ENCODE measurements at places on chromosomes 4 and X.

- DNase-seq = no peak
Observed at GRCh38 chr4:175703956-175704600, 108.0 kb downstream of the GPM6A start.

- DNase-seq = no peak
Observed at GRCh38 chrX:56744996-56745395, 16.0 kb downstream of the NBDY start.

GRCh38 chr4:159410076-159410777 lies 307.3 kb downstream of the RAPGEF2 start:
- DNase-seq = no peak

GRCh38 chrX:38403834-38404233 lies 51.4 kb downstream of the OTC start:
- DNase-seq = no peak

GRCh38 chr4:5043579-5043978 lies 7.7 kb upstream of the STK32B start:
- DNase-seq = no peak

DNA sequence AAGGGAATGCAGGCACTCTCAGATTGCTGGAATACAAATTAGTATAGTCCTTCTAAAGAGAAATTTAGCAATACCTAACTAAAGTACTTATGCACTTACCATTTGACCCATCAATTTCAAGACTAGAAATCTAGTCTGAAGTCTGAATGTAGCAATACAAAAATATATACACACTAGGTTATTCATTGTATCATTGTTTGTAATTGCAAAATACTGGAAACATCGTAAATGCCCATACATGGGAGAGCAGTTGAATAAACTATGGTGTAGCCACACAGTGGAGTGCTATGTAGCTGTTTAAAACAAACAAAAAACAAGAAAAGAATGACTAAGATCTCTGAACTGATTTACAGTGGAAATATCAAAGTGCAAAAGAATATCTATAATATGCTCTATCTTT lies 346.4 kb downstream of the ZNF674 start:
- DNase-seq = no peak

GRCh38 chr4:181688872-181689271 lies 554.3 kb upstream of the TENM3 start:
- DNase-seq = no peak

DNA sequence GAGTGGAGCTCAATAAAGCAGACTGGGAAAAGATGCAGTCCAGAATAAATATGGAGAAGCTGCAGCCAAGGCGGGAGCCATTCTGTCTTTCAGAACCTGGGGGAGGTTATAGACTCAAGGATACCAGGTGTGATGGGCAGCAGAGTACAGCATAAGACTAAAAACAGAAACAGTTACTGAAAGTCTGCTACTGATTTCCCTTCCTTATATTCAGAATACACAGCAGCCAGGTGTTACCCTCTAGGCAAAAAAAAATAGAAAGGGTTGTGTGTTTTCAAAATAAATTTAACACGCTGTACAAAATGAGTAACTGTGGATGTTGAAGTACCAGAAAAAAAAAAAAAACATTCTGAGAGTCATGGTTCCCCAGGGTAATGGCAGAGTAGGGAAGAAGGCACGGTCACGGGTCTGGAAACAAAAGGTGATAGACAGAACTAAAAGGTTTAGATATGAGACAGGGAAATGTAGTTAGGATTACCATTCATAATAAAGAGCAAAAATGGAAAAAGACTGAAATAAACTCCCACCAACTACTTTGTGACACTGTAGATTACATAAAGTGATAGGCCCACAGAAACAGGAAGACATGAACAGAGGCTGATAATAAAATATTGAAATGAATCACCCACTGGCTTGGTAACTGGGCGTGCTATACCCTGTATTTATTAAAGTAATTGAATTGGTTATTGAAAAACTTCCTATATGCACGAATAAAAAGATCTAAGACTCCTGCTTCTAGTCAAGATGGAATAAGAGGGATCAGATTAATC lies 10.8 kb upstream of the HHIP start:
- DNase-seq = no peak

- DNase-seq = no peak
Observed at GRCh38 chr4:98203332-98204235, 57.6 kb upstream of the RAP1GDS1 start.

- no peak for DNase-seq
Observed at GRCh38 chr4:7160951-7161440, 31.3 kb upstream of the SORCS2 start.

GRCh38 chrX:103248553-103248952 lies 6.4 kb downstream of the TCEAL8 start:
- no peak for DNase-seq

GRCh38 chr4:87117051-87117731 lies 103.2 kb downstream of the KLHL8 start:
- no peak for DNase-seq

GRCh38 chrX:24377911-24378468 lies 17.6 kb downstream of the SUPT20HL1 start:
- no peak for DNase-seq

- no peak for DNase-seq
Observed at GRCh38 chr4:94525993-94526728, 74.4 kb downstream of the PDLIM5 start.

DNA sequence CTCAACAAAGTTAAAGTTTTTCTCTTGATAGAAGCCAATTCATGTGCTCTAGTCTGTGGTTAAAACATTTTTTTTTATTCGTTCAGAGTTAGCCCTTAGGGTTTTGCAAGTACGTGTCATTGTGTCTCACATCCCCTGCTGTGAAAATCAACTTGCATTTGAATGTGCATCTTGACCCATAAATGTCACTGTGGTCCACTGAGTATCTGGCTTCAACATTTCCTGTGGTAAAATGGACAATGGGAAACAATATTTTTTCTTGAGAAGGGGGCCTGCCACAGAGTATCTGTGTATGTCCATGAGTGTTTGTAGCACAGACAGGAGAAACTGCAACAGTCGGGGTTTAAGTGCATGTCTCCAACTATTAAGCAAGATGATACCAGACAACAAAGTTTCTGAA lies 554.8 kb upstream of the TENM3 start:
- DNase-seq = no peak

DNA sequence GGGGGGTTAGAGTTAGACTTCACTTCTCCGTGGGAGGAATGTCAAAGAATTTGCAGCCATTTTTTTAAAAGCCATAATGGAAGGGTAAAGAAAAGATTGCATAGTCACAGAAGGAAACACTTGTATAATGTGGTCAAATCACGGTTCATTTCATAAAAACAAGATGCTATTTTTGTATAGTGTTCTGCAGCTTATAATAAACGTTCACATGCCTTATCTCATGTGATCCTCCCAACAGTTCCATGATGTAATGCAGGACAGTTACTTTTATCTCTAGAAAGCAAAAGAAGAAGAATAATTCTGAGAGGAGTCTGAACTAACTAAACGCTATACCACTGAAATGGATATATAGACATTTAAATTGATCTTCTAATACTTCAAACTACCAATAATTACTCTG lies 71.3 kb upstream of the CAMK2D start:
- no peak for DNase-seq

- DNase-seq = no peak
Observed at GRCh38 chr4:47373174-47373573, 90.3 kb downstream of the COMMD8 start.

DNA sequence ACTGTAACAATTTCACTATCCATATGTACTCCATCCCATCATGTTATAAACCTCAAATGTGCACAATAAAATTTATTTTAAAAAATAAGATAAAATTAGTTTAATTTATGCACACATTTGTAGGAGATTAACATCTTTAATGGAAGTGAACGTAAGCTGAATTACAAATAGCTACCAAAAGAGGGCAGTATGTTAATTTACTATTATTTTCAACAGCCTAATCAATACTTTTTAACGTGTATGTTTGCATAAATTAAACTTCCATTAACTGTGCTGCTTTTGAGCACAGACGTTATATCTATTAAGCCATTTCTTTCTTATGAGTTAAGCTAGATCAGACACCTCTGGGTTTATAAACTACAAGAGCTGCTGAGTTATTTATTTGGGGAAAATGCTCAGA lies 56.5 kb upstream of the PHKA2 start:
- no peak for DNase-seq

DNA sequence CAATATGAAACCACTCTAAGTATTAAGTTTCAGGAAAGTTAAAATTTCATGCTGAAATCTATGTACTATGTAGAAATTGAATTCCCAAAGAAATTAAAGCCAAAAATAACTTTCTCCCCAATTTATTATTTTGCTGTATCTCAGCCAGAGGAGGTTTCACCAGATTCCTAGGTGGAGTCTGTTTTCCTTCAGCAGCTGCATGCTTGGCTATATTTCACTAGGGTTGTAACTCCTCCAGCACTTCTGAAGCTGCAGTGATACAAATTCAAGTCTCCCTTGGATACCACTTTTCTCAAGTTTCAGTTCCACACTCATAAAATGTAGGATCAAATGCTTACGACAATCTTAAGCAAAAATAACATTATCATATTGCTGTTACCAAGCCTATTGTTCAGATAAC lies 41.2 kb upstream of the ZC4H2 start:
- DNase-seq = no peak

GRCh38 chr4:78601013-78601412 lies 49.4 kb downstream of the ANXA3 start:
- no peak for DNase-seq

DNA sequence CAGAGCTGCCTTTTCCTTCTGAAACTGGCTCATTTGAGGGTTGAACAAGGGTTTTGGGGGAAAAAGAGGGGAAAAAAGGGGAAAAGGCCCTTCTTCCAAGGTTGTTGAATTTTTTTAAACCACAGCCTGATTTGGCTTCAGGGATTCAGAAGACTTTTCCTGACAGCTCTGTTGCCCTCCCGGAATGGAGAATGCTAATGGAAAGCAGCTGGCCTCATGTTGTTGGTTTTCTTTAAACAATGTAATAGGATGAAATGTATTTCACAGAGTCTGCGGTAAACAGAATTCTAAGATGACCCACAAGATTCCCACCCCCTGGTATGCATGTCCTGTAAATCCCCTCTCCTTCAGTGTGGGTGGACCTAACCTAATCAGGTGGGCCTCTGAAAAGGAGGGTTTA lies 3.3 kb upstream of the KIAA1210 start:
- no peak for DNase-seq

- DNase-seq = no peak
Observed at GRCh38 chr4:3307486-3307885, 14.7 kb downstream of the RGS12 start.

- DNase-seq = no peak
Observed at GRCh38 chrX:275476-275966, 5.7 kb upstream of the PLCXD1 start.

DNA sequence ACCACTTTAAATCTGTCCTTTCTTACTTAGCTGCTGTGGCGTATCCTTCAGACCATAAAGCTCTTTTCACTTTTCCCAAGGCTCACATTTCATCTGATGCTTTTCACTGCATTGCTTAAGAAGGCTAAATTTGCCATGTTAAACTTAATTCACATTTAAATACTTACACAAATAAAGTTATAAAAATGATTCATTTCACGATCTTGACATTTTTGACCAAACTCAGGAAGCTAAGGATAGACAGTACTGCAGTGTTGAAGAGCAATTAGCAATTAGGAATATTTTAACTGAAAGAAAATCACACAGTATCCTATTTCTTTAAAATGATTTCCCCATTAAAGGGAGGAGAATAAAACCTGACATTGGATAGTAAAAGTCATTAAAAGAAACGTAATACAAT lies 1038.6 kb downstream of the STPG2 start:
- DNase-seq = no peak

GRCh38 chr4:90495211-90495610 lies 368.0 kb downstream of the CCSER1 start:
- no peak for DNase-seq

GRCh38 chrX:8126648-8127047 lies 44.4 kb downstream of the VCX2 start:
- no peak for DNase-seq

DNA sequence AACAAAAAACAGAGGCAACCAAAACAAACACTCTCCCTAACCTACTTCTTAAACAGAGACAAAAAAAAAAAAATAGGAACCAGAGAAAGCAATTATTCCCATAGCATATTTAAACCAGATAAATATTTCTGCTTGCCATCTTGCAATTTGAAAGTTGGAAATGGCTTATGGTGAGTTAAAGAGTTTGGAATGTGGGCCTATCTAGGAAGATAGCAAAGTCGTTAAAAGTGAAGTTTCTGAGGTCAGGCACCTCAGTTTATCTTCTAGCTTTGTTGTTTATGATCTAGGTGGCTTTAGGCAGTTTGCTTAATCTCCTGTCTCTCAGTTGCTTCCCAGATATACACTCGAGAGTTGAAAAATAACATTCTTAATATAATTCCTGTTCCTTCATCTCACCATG lies 284.2 kb downstream of the KCNIP4 start:
- no peak for DNase-seq

DNA sequence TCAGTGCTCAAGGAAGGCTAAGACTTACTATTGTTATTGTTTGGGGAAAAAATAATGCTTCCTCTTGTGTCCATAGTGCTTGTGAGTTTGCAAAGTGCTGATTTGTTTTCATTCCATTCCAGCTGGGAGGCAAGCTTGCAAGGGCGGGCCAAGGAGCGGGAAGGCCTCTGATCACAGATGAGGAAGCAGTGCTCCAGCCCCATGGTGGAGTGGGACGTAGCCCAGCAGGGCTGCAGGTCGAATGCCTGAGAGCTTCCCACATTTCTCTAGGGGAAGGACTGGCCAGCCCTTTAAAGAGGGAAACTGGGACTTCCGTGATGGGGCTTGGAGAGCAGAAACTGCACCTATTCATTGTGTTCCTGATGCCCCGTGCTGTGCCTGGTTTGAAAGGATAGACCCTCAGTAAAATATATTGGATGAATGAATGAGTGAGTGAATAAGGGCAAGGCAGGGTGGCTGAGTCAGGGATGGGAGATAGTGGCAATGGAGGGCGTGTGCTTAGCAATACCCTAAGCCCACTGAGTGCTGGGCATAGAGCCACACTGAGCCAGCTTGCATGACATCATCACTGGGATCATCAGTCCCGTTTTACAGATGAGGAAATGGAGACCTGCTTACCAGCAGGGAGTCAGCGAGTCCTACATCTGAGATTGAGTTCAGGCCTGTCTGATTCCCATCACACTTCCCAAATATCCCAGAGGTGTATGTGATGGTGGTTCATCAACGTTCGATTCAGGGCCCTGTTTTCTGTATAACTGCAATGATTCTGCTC lies 17.9 kb upstream of the NSG1 start:
- DNase-seq = no peak

GRCh38 chr4:44629280-44629866 lies 22.1 kb downstream of the YIPF7 start:
- DNase-seq = peak; percentile 9

DNA sequence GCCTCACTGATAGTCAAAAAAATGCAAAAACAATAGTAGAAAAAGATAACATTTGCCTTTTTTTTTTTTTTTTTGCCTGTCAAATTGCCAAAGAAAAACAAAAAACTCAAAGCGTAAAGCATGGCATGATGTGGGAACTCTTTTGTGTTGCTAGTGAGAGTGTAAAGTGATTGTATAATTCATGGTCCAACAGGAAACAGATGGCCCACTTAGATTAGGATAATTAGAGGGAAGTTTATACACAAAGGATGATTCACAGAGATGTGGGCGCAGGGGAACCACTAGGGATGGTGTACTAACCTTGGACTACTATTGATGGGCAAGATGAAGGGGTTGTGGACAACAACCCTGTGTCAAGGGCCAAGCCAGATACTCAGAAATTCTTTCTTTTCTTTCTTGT lies 16.4 kb downstream of the MCUB start:
- no peak for DNase-seq

Data from activated CD4-positive, alpha-beta T cell treated with anti-CD3 and anti-CD28 coated beads for 4 hours (primary cell).